ENCODE measurements at places on chromosomes 3 and 15.

DNA sequence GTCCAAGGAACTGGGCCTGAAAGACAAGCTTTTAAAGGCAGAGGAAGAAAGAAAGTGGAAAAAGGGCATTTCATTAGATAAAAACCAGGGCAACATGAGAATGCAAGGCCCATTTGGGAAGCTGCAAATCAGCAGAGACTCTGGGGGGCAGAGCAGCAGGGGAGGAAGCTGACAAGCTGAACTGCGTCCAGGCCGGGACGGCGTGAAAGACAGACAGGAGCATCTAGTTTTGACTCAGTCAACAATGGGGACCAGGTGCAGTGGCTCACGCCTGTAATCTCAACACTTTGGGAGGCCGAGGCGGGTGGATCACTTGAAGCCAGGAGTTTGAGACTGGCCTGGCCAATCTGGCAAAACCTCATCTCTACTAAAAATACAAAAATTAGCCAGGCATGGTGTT, 69.9 kb downstream of the CDC25A start:
- no peak for DNase-seq

DNA sequence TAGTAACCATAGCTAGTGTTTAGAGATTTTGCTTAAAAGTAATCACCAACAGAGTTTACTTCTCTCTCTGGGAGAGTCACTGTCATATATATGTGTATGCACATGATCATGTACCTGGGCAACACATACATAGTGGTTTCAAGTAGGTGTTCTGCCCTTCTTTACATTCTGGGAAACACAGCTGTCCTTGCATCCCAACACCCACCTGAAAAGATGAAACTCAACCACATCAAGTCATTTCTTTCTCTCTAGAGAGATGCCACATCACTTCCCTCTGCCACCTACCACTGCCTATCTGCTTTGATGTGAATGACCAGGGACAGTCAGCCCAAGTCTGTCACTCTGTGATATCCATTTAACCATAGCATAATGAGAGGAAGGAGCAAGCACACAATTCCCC, 155.8 kb upstream of the GADL1 start:
- DNase-seq, result no peak

- no peak for DNase-seq
These were observed 12.0 kb downstream of the SEMA5B start for GRCh38 chr3:123015596-123015995.

- DNase-seq, result peak; percentile 81
These were observed 157.2 kb downstream of the LRRC28 start for GRCh38 chr15:99408236-99409096.

DNA sequence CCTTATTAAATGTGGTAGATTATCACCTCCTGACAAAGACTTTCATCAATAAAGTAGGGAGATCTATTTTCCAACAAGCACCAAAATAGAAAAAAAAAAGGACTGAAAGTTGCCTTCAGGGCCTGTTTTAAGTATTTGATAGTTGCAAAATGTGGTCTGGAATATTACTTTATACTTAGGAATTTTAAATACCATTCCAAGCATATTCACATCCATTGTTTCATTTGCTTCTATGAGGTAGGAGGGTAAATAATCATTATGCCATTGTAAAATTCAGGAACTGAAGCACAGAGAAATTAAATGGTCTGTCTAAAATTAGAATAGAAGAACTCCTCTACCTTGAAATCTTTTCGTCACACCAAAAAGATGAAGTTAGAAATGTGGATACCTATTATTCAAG, 110.0 kb downstream of the TMCC1 start:
- DNase-seq, result peak; percentile 52

- peak; percentile 87 for DNase-seq
These were observed at the start of gene RNU5B-1 for GRCh38 chr15:65304381-65305149. Gene RNU5B-1 (plus strand): TSS chr15:65304677.

DNA sequence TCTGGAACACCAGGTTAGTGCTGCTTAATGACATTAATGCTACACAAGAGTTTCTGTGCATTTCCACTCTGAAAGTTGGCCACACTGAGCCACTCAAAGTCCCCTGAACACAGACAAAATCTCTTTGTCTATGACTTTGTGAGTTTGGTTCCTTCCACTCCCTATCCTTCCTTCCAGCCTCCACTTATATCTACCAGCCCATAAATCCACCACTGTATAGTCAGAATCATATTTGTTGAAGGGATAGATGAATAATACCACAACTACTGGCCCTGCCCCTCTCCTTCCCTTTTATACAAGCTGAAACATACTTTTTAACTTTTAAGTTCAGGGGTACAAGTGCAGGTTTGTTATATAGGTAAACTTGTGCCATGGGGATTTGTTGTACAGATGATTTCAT, 127.5 kb downstream of the ABHD5 start:
- no peak for DNase-seq

- no peak for DNase-seq
These were observed 6.4 kb downstream of the PDE8A start for GRCh38 chr15:84987949-84988624.

GRCh38 chr3:127487196-127487595, 103.3 kb downstream of the TPRA1 start:
- peak; percentile 1 for DNase-seq

- peak; percentile 82 for DNase-seq
These were observed 853 bp downstream of the TEX264 start for GRCh38 chr3:51671734-51672475.

GRCh38 chr3:64174328-64174727, 50.9 kb downstream of the PRICKLE2 start:
- no peak for DNase-seq

Data from GM03348 (cell line).